Activated CD8-positive, alpha-beta memory T cell treated with anti-CD3 and anti-CD28 coated beads for 4 hours (primary cell): ENCODE measurements at places on chromosomes 6 and 20.

- peak; percentile 46 for DNase-seq
These were observed 16.4 kb downstream of the ZNF311 start for GRCh38 chr6:28988536-28989311.

DNA sequence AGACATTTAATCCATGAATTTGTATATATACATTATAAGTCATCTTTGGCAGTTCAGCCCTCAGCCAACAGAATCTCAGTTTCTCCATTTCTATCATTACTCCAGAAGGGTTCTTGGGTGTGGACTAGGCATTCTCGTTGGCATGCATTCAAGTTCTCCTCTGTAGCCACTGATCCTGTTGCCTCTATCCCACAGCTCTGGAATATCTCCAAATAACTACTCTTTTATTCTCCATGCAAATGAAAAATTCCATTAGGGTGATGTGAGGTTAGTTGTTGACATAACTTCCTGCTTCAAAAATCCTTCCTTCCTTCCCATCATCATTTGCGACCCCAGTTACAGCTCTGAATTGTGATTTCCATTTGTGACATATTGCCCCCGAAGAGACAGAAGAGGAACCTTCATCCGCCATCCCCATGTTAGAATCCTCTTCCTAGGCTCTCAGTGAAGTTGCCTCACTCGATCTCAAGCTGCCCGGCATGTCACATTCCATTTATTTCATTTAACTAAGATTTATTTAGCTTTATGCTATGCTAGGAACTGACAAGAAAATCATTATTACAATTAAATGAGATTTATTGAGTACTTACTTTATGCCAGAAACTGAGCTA is 93.7 kb upstream of the EDN1 start:
- DNase-seq = no peak

GRCh38 chr6:143135797-143136561 is 75.3 kb downstream of the AIG1 start:
- no peak for DNase-seq

DNA sequence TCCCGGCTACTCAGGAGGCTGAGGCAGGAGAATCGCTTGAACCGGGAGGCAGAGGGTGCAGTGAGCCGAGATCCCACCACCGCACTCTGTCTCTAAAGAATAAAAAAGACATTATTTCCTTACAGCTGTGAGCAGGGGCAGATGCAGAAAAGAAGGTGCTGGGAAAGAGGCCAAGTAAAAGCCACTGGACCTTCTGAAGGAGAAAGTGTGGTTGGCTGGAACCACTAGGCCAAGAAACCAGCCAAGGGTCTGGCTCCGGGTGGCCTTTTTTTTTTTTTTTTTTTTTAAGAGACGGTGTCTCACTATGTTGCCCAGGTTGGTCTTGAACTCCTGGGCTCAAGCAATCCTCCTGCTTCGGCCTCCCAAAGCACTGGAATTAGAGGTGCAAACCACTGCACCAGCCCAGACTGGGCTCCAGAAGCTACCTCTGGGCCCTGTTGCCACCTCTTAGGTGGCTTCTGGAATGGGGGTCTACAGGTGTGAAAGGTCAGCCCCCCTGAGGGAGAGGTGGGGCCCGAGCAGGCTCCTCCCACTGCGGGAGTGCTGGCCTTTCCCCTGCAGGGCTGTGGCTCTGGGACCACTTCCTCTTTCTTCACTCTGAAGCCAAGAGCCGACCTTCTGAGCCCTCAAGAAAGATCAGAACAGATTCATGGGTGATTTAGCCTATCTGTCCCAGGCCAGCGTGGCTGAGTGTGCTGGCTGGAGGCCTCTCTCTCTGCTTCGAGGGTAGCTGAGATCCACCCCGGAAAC is at the start of gene FGD2:
FGD2 (plus strand) TSS at position 595 of the 750 bp plus-strand sequence. CDS start 163 bp downstream, outside the sequence.
- no peak for DNase-seq

DNA sequence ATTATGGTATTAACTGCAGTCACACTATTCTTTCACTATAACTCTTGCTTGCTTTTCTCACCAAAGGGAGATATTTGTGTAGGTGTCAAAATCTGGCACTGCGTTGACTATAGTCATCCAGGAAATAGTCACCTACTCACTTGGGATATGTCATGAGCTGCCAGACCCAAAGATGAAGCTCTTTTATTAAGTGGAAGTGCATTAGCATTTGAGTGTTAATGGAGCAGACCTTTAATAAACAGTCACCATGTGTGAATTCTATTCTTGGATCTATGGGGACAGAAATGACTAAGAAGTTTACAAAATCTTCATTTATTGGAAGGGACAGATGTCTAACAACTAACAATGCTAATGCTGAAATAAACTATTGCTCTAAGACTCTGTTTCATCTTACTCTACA is 130.1 kb upstream of the NEDD9 start:
- no peak for DNase-seq

DNA sequence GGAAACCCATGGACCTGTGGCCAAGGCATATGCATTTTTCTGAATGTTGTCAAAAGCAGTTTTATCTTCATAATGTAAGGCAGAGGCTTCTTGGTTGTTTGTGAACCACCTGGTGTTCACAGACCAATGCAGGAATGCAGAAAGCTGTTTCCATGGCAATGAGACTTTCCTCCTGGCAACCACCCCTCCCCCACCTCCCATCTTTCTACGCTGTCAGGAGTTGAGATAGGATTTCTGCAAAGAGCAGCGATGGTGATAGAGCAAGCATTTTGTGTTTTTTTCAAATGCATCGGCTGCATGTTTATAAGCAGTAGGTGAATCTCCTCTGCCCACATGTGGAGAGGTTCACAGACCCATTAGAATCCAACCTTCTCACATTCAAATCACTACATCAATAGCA is 114.1 kb upstream of the SMLR1 start:
- no peak for DNase-seq

DNA sequence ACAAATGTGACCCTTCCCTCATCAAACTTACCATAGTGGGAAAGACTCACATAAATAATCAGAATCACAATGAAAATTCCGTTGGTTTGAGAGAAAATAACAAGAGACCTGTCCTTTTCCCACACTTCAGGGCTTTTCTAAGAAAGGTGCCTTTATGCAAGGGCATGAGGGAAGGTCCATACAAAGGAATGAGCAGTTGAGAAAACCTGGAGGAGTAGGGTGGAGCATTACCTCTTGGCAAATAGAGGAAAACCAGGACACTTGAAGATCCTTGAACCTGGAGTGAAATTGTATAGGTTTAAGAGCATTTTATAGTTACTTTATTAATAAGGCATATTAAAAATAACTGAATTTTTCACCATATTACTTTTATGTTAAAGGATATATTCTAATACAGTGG is 54.3 kb downstream of the UBR2 start:
- no peak for DNase-seq

DNA sequence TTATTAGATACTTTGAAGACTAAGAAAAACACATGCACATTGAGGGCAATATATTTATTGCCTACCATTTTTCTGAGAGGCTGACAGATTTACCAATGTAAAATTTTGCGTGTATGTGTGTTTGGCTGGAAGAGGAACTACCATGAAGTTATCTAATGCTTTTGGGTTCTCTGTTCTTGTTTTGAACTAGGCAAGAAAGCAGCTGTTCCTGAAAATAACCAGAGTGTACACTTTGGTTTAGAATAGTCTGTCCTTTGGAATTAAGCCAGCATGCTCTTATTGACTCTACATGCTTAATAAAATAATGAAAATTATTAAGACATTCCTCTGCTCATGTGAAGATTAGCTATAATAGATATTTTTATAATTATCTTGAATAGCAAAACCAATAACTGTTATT is 129.2 kb downstream of the MYB start:
- no peak for DNase-seq

DNA sequence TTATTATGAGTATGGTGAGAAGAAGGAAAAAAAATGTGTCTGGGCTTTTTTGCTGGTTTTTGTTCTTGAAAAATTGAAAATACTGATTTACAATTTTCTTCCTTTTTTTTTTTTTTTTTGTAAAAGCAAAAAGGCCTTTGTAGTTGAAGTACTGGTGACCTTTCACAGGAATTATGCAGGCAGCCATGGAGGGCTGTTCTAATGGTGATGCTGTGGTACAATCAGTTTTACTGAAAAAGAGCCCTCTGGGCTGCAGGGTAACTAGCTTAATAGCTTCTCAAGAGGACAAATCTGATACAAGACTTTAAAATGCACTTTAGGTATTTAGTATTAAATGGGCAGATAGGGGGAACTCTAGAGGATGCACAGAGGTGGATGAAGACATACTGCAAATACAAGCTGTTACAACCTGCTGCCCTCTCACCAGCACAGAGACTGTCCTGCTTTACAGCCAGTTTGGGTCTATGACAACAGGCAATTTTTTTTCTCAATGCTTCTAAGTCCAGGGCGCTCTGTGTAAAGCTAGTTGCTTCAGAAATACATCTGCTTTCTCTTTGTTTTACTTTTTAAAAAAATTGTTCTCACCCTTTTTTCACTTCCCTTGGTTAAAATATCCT is 61.6 kb upstream of the HS3ST5 start:
- no peak for DNase-seq

DNA sequence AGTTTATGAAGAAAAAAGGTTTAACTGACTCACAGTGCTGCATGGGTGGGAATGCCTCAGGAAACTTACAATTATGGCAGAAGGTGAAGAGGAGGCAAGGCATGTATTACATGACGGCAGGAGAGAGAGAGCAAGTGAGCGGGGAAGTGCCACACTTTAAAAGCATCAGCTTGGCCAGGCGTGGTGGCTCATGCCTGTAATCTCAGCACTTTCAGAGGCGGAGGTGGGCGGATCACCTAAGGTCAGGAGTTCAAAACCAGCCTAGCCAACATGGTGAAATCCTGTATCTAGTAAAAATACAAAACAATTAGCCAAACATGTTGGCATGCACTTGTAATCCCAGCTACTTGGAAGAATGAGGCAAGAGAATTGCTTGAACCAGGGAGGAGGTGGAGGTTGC is 213.3 kb upstream of the THEMIS start:
- DNase-seq = no peak

- DNase-seq = no peak
These were observed 1515.1 kb downstream of the HACE1 start for GRCh38 chr6:103344554-103345163.
